Hepatic stellate cell (primary cell): ENCODE measurements at places on chromosomes 3 and 15.

GRCh38 chr15:39491886-39492490 is 88.9 kb upstream of the THBS1 start:
- no peak for DNase-seq

DNA sequence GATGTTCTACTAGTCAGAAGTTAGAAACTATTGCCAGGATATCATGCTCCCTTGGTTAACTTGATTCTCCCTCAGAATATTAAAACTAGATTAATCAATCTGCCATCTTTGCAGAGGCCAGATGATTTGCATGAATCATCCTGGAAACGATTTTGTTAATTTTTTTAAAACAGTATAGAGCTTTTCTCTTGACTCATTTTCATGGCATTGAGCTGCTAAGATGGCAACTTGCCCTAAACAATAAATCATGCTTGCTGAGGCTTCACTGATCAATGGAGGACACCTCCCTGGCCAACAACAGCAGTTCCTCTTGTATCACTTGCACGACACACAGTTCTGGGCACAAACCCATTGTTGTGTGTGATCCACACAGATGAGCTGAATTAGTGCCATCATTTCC is 109.1 kb downstream of the COL6A6 start:
- DNase-seq, result no peak

DNA sequence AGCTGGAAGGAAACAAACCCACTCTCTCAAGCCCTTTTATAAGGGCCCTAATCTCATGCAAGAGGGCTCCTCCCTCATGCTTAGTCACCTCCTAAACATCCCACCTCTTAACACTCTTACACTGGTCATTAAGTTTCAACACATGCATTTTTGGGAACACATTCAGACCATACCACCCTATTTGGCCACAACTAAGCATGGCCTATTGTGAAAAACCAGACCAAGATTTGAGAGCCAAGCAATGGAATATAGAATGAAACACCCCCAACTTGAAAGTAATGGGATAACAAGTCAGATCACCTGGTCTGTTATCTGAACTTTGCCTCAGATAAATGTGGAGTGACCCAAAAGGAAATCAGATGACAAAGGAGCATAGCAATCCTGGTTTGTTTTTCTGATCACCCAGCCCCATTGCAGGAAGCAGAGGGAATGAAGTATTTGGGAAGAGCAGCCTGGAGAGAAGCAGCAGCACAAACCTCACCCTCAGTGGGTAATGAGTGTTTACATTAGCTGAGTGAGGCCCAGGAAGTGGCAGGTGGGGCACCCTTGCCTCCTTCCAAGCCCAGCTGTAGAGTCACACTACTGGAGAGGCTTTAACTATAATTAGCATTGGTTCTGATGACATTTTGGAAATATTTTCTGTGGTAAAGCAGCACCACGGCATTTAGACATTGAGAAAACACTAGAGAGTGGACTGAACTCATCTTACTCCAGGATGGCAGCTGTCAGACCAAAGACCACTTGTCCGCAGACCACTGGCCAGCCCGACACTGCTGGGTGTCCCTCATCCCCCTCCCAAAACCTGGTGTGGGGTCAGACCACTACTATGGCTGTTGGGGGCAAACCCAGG is 48.8 kb upstream of the PRTG start:
- DNase-seq, result peak; percentile 14

DNA sequence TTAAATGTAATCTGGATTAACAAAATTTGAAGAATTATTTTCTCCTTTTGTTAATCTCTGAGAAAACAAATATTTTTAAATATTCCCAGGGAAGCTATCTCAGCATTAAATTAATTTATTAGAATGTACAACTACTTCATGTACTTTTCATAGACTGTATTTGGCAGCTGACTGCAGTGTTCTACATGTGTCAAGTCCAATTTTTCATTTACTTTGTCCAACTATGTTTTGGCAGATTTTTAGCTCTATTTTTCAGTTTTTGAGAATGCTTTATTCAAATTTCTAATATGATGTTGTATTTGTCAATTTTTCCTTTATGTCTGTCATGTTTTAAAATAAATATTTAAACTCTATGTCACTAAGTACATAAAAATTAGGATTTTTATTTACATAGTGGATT is 925.1 kb downstream of the OTOL1 start:
- no peak for DNase-seq

DNA sequence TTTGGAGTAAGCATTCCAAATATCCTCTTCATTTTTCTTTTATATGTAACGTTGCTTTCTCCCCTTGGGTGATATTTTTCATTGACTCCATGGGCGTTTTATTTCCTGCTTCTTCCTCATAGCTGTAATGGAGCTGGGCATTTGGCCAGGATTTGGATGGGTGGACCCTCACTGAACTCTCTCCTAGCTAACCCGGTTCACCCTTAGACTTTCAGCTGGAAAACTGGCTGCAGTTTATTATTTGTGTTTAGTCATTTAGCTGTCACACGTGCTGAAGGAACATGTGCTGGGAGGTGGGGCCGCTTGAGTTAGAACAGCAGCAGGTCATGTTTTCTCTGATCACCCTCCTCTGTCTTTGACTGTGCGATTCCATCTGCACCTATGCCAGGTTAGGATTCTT is 407.6 kb downstream of the ZIC1 start:
- DNase-seq, result no peak

DNA sequence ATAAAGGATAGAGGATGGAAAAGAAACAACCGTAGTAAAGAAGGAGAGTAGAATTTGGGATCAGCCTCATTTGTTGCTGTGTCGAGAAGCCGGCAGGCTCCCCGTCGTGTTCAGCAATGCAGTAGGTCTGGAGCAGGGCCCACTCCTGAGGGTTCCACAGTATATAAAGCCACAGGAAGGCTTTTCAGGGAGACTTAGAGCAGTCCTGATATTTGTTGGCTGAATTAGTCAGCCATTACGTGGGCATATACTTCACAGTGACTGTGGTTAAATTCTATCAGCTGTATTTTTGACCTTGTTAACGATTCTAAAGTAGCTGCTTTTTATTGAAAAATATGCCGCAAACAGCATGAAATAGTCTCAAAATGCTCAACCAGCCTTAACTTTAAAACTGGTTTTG is 149.5 kb downstream of the ITPR1 start:
- DNase-seq, result no peak

- no peak for DNase-seq
These were observed 140.2 kb upstream of the PLXND1 start for GRCh38 chr3:129746629-129747028.

DNA sequence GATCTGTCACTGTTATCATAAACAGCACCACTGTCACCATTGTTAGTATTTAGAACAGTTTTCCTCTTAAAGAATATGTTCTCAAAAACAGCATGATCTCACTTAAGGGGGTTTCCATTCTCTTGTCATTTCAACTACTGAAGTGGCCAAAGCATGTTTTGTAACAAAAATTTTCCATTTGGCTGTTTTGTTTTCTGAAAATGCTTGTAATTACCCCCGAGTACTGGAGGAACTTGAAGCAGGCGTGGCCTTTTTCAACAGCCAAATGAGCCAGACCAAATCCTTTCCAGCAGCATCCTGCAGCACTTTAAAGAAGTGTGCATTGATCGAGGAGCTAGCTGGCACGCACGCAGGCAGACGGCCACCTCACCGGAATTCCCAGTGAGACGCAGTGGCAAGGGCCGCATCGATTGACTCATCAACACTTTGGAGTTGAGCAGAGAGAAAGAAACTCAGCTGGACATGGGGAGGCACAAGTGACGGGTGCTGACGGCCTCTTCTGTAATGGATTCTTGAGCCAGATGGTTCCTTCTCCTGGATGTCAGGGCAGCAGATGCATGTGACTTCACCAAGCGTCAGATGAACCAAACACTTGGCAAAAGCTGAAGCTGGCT is 234.3 kb upstream of the IGF1R start:
- DNase-seq, result no peak

GRCh38 chr3:23949784-23950183 is 4.7 kb downstream of the NR1D2 start:
- DNase-seq, result peak; percentile 29
